ENCODE measurements at places on chromosomes 2 and 18. TPM values are rescaled to one million over a fixed set of nuclear protein-coding genes. Genes with fewer than 3 reads are reported as not detected.

CHST9 gene
- 7.9 TPM for total RNA-seq

SERPINB4 gene
- total RNA-seq = not detected

KCNF1 gene
- total RNA-seq = 0.15 TPM

CDH20 gene
- total RNA-seq = not detected

EFEMP1 gene
- 18.6 TPM for total RNA-seq

DPYSL5 gene
- not detected for total RNA-seq

RBM45 gene
- total RNA-seq = 7.0 TPM

ASXL3 gene
- 3.0 TPM for total RNA-seq

DSEL gene
- 2.9 TPM for total RNA-seq

PCARE gene
- total RNA-seq = 3.3 TPM

PMS1 gene
- total RNA-seq = 10.3 TPM

MC2R gene
- total RNA-seq = not detected

TNFAIP6 gene
- 1.3 TPM for total RNA-seq

PSMA8 gene
- not detected for total RNA-seq

RAB11FIP5 gene
- 29.9 TPM for total RNA-seq
